ENCODE measurements at places on chromosomes 2 and 18.

- no peak for DNase-seq
Observed at GRCh38 chr2:180705122-180705521, 275.3 kb upstream of the UBE2E3 start.

- DNase-seq = peak; percentile 62
Observed at GRCh38 chr2:85324639-85325465, 2.9 kb downstream of the TGOLN2 start.

DNA sequence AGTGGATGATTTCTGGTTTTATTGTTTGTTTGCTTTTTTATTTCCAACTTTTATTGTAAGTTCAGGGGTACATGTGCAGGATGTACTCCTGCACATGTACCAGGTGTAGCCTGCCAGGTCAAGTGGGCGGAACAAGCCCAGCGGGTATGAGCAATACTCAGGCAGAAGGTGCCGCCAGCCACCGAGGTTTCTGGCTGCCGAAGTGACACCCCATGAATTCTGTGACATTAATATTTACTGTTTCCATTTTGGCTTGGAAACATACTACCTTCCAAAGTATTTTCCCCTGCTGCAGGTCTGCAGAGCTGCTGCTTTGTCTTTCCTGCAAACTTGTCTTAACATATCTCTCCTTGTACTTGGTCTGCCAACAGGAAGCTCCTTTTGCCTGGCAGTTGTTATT lies 78.5 kb downstream of the PTPN4 start:
- no peak for DNase-seq

- DNase-seq = no peak
Observed at GRCh38 chr2:182228073-182228473, 198.8 kb downstream of the PDE1A start.

DNA sequence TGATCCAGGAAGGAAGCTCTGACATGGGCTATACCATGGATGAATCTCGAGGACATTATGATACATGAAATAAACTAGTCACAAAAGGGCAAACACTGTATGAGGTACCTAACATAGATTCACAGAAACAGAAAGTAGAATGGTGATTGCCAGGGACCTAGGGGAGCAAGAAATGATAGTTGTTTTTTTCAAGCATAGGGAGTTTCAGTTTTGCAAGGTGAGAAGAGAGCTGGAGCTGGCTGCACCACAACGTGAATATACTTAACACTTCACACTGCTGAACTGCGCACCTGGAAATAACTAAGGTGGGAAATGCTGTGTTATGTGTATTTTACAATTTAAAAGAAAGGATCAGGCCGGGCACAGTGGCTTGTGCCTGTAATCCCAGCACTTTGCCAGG lies 13.2 kb upstream of the AGAP1 start:
- DNase-seq = no peak

- DNase-seq = no peak
Observed at GRCh38 chr18:55609160-55609825, 21.3 kb upstream of the TCF4 start.

GRCh38 chr18:57737400-57738060 lies 65.6 kb downstream of the ATP8B1 start:
- DNase-seq = no peak

DNA sequence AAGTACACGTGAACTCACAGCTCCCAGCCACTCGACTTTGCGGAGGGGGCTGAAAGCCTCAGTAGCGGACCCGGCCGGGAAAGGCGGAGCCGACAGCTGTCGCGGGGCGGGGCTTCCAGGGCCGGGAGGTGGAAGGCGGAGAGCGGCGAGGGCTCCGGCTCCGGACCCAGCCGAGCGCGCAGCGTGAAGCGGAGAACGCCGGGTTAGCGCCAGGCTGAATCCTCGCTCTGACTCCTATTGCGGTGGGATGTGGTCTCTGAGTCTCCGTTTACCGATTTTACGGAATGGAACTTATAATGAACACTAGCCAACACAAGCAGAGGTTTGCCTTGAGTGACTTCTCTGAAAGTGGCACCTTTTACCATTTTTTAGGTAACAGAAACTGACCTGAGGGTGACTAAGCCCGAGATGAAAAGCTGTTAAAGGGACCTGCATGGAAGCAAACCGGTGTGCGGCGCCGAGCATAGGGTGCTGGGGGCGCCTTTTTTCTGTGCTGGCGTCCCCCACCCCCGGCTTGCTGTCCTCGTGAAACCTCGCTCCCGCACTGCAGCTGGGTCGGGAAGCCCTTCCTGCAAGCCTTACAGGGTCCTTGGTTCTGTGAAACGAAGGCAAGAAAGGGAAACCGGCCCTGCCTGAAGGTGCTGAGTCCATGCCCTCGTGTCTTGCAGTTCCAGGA lies 72.9 kb downstream of the EN1 start:
- peak; percentile 35 for DNase-seq

- DNase-seq = no peak
Observed at GRCh38 chr2:105828558-105828957, 83.8 kb downstream of the NCK2 start.

GRCh38 chr2:20604401-20604911 lies 46.4 kb downstream of the HS1BP3 start:
- no peak for DNase-seq

- no peak for DNase-seq
Observed at GRCh38 chr2:65164426-65164891, 34.6 kb upstream of the RAB1A start.

- no peak for DNase-seq
Observed at GRCh38 chr2:240705204-240705791, 13.6 kb downstream of the AQP12A start.

DNA sequence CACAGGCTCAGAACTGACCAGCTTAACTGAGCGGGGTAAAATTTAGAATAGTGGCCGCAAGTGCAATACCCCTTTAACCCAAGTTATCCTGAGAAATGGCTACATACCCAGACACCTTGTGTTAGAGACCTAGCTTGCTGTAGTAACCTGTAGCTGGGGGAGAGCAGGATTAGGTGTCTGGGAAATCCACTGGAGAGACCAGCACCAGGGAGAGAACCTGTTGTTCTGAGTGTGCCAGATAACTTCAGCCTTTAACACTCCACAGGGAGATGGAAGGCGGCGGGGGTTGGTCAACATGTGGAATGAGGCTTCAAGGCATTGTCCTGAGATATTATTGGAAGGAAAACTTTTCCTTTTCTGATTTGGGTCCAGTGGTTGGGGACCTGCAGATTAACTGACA lies 356.0 kb downstream of the PTPRM start:
- DNase-seq = peak; percentile 40

DNA sequence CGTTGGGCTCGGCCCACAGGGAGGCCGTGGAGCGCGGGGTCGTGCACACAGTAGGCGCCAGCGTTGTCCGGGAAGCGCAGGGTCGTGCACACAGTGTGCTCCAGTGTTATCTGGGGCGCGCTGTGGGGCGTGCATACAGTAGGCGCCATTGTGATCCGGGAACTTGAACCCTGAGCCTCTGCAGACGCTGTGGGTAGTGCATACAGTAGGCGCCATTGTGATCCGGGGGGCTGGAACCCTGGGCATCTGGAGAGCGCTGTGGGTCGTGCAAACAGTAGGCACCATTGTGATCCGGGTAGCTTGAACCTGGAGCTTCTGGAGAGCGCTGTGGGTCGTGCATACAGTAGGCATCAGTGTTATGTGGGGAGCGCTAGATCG lies 793 bp downstream of the ZNF236 start:
- no peak for DNase-seq

DNA sequence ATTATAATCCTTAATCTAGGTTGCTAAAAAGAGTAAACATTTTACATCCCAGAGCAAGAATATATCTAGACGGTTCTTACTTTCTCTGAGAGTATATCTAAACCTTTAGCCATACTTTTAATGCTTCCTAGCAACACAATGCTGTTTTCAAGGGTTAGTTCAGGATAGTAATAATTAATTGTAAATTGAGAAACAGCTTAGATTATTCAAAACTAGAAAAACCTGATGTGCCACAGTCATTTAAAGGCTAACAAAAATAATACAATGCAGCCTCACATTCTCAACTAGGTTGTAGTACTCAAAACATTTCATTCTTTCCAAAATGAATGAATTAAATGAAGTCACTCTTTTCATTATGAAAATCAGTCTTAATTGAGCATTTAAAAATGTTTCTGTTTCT lies 103.2 kb upstream of the OTX1 start:
- DNase-seq = no peak

GRCh38 chr2:85516653-85517389 lies 22.1 kb upstream of the MAT2A start:
- peak; percentile 27 for DNase-seq

DNA sequence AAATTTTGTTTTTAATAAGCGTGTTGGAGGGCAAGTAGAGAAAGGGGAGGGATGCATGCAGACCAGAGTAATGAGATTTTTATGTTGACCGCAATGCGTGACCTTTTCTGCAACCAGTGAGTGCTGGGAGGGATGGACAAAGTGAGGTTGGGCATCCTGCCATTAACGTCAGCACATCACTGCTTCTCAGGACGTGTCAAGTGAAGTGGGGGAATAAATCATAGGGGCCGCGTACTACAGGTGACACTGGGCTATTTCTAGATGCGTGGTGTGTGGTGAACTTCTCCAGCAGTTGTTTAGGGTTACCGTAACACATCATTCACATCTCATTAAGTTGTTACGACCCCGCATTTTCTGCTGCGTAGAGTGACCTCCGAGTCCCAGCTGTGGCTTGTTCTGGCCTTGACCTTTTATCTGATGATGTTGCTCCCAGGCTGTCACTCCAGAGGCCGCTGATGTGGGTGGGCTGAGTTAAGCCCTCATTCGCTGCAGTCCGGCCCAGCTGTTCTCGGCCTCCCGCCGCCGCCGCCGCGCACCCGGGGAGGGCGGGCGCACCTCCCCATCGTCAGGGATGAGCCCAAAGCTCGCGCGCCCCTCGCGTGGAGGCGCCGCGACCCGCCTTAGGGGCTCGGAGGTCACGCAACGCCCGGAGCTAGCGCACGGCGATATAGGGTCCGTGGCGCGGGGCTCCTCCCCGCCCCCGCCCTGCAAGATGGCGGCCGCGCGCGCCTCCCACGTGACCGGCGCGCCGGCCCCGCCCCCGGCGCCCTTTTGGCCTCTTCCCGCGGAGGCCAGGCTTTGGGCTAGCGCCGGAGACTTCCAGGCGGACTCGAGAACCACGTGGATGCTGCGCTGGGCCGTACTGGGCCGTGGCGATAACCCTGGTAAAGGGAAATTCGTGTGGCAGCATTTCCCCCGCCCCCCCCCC lies 3.5 kb downstream of the ZCCHC2 start:
- DNase-seq = peak; percentile 89

DNA sequence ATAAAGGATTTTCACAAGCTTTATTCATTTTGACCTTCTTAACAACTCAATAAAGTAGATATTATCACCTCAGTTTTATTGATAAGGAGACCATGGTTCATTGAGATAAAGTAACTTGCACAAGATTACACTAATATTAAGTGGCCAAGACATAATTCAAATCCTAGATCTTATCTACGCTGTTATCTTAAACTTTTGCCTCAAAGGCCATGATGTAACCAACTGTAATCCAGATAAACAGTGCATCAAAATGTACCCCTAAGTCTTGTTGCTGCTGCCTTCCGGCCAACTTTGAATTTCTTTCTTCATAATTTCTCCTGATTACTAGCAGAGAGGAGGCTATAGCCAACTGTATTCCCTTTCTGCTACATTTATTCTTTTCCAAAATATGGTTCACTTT lies 1094.8 kb upstream of the PIK3C3 start:
- DNase-seq = no peak

DNA sequence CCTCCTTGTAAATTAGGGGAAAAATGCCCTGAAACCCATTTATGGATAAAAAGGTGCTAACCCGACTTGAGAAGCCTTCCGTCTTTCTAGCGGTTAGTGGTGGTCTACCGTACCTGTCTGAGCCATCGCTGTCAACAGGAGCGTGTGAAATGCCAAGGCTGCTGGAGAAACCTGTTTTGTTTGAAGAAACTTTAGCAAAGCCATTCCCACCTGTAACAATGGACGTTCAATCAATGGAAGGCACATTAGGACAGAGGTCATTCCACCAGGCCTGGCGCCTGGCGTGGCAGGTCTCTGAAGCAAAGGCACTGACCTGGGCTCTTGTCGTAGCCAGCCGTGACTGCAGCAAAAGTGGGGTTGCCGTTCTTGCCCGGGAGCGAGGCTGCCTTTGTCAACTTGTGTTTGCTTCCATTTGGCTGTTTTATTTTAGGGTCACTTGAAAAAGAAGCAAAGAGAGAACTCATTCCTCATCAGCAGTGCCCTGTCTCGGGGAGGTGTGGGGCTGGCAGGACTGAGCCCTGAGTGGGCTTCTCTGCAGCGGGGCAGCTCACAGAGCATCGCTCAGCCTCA lies 47.2 kb downstream of the ZAP70 start:
- DNase-seq = no peak

DNA sequence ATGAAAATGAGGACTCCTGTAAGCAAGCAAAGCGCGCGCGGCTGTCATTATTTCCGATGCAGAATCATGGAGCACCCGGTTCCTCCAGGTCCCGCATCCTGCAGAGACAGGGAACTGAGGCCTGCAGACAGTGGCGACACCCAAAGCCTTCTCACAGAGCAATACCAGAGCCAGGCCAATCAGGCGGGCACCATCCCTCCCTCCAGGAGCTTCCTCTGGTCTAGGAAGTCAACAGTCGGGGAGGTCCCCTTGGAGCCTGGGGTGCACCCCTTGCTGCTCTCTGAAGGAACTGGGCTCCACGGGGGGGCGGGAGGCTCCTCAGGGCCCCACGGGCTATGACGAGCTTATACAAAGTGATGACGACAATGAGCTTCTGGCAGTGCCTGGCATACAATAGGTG lies 60.3 kb upstream of the HPCAL1 start:
- no peak for DNase-seq

DNA sequence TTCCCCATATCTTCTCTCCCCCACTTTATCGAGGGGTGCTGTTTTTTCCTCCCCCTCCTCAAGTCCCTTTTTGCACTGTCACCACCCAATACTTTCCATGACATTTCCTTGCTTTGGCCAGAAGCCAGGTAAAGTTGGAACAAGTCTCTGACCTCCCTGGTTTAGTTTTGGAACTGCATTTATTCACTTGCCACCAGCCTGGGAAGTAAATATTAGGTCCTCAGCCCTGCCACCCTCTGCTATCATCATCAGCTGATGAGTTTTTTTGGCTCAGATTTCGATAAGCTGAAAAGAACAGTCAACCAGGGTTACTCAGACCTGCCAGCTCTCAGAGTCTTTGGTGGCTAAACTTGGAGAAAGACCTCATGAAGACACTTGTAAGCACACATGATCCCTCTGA lies 47.0 kb downstream of the DHRS9 start:
- DNase-seq = no peak

GRCh38 chr2:79721061-79721460 lies 208.2 kb downstream of the CTNNA2 start:
- DNase-seq = no peak

DNA sequence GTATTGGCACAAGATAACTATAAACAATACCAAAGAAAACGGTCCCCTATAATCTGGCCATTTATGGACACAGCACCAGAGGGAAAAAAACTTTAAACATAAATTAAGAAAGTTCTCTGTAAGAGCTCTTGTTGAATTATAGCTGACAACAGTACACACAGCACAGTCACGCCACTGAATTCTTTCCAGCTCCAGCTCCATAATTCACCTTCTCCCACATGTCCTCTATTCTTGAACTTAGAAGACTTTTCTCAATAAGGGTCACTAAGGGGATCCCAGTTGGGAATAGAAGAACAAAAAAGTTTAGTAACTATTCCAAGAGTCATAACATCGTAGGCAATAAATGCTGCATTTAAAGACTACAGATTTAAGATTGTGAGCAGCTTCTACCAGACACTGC lies 124.6 kb upstream of the CYP1B1 start:
- no peak for DNase-seq

- no peak for DNase-seq
Observed at GRCh38 chr18:45014047-45014501, 333.4 kb downstream of the SETBP1 start.
